ENCODE measurements at places on chromosomes 4 and X.

DNA sequence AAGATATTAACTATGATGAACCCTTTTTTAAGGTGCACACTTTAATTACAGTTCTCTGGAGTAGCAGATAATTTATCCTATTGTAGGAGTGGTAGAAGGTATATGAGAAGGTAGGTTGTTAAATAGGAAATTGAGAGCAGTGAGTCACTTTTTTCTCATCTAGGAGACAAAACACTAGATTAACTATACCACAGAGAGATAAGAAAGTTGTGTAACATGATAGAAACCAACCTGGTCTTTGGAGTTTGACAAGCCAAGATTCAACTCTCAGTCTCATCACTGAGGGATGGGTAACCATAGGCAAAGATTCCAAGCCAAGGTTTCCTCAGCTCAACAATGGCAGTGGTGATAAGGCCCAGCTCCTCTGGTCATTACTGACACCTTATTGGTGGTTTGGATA is 104.0 kb downstream of the MAD2L1 start:
- DNase-seq, result no peak

DNA sequence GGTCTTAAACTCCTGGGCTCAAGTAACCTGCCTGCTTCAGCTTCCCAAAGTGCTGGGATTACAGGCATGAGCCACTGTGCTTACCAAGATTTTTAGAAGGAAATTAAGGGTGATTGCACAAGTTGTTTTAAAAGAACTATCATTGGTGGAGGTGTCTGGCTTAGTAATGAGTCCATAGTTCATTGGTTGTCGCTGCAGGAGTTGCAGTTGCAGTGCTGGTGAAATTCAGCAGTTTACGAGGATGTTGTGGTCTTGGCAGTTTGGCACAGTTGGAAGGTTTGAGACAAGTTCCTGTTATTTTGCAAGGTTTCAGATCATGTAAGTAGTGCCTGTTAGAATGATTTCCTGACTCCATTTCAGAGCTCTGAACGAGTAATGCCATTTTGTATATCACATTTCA is 48.1 kb downstream of the RAB40AL start:
- DNase-seq, result no peak

DNA sequence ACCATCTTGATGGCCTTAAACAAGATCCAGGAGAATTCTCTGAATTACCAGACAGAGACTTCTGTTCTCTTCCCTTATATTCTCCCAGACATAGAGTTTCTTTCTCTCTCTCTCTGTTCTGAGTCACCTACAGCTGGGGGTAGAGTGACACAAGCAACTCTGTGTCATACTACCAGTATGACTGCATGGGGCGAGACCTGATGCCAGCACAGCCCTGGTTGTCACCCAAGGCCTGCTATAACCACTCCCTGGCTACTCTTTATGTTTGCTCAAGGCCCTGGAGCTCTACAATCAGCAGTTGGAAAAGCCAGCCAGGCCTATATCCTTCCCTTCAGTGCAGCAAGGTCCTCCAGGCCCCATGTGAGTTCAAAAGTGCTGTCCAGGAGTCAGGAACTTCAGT is 114.2 kb upstream of the TENT5D start:
- no peak for DNase-seq

- DNase-seq, result no peak
Measured at GRCh38 chrX:34487364-34487763, 169.7 kb downstream of the TMEM47 start.

DNA sequence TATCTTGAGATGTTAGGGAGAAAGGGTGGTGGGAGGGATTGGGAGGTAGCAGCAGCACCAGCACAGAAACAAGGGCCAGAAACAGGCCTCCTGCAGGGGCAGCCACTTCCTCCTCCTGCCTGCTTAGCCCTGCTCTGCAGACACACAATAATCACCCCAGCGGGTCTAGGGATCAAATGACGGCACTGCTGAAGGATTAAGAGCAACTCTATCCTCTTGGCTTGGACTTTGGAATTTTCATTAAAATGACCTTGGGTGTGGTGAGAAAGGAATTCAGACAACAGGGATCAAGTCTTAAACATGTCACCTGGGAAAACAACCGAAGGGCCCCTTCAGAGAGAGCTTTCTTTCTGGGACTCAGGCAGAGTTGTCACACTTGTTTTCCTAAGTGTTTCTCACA is 353.4 kb downstream of the SPRY1 start:
- no peak for DNase-seq

All from lower leg skin (tissue), 4 donors.